Fibroblast of skin of right biceps (primary cell): ENCODE measurements at places on chromosomes 7 and 10.

GRCh38 chr7:151539088-151539671 lies 19.5 kb upstream of the RHEB start:
- DNase-seq: no peak

- DNase-seq: no peak
Measured at GRCh38 chr10:111127081-111127848, 50.4 kb downstream of the ADRA2A start.

DNA sequence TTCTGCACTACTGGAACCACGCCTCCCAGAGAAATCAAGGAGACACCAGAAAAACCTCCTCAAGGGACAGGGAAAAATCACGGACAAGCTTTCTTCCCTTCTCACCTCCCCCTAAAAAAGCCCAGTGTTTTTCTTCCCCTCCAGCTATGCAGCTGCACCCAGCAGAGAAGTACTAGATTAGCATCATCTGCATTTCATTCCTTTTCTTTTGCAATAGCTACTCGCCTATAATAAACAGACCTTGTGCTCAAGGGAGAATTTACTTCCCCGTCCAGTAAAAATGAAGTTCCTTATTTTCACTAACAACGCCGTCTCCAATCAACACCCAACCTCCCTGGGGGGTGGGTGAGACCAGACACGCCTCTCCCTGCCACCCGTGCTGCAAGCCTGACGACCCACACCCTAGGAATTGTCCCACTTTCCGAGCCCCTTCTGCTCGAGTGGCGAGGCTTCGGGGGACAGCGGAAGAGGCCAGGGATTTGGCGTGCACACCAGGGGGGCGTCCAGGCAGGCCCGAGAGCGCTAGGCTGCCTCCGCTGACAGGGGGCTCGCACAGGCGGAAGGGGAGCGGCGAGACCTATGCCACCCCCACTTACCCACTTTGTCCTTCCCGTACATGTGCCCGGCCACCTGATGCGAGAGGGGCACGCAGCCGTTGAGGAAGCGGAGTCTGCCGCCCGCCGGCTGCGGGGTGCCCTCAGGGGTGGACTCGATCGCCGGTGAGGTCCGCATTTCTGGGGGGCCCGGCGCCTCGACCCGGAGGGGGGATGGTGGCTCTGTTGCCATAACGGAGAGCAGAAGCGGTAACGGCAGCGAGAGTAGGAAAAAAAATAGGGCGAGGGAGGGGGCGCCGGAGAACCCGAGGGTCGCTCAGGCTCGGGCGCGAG lies 625 bp downstream of the IPMK start:
- peak; percentile 57 for DNase-seq

DNA sequence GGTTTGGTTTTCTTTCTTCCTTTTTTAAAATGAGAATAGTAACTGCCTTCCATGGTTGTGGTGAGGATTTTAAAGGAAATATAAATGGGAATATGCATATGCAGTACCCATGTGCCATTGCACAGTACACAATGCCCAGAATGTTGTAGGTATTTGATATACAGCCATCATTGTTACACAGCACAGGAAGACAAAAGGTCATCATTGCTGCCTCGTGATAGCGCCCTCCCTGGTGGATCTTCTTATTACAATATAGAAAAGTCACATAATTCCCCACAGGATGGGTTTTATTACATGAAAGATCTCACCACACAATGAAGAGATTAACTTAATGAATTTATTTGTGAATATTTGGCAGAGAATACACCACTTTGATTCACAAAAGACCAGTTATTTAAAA lies 76.5 kb downstream of the PPP1R17 start:
- DNase-seq: no peak

- no peak for DNase-seq
Measured at GRCh38 chr7:2124604-2125345, 108.0 kb downstream of the MAD1L1 start.

DNA sequence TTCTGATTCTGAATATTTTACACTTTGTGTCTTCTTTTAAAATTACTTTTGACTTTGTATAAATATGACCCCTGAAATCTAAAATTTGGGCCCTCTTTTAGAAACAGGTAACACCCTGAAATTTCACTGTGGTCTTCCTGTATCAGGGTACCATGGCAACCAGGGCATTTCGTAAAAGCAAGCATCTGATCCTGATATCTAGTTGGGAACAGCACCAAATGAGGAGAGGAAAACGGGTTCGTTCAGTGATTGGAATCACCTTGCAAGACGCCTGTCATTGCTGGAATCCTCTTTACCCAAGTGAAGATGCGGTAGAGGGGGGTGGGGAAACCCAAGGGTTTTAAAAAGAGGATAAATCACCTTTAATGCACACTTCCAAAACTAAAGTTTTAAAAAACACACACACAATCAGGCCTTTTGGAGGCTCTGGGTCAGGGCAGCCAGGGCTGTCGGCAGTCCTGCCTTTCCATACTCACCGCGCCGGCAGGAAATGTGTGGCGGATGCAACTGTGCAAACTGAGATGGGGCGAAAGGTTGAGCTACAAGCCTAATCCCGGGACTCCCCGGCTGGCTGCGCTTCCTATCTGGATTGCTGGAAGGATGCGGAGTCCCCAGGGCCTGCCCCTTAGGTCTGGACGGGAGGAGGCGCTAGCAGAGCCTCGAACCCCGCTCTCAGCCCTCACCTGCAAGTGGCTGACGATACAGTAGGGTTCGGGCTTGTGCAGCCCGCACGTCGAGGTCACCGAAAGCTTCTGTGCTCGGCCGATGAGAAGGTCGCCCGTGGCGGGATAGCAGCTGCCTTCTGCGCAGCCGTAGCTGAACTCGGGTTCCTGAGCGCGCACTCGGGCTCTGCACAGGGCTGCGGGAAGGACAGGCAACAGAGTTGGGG lies 1.8 kb downstream of the LAMB1 start:
- peak; percentile 66 for DNase-seq

DNA sequence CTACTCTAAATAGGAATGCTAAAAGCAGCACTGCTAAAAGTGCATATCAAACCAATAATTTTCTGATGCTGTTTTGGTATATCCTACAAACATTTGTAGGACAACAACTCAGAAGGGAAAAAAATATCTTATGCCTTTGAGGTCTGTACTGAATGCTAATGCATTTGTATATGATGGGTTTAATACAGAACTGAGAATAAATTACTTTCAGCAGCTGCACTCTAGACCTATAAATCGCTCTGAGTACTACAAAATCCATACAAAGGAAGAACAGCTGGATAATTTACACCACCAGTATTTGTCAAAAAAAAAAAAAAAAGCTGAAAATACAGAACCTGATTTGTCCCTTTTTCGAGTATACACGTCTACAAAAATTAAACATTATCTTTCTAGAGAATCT lies 344.0 kb downstream of the LRRTM3 start:
- DNase-seq: no peak

- DNase-seq: peak; percentile 16
Measured at GRCh38 chr10:30227481-30227880, 121.6 kb downstream of the MTPAP start.

DNA sequence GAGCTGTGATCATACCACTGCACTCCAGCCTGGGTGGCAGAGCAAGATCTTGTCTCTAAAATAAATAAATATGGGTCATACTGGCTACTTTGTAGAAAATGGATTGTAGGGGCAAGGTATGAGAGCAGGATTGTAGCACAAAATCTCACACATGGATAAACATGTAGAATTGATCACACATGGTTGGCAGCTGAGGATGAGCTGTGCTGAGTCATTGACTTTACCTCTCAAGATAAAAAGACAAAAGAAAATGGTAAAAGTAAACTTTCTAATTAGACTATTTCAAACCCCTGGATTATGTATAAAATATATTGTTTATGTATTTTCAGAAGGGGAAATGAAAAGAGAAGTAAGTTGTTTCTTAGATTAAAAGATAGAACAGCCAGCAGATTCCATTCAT lies 69.3 kb downstream of the APBB1IP start:
- DNase-seq: no peak

DNA sequence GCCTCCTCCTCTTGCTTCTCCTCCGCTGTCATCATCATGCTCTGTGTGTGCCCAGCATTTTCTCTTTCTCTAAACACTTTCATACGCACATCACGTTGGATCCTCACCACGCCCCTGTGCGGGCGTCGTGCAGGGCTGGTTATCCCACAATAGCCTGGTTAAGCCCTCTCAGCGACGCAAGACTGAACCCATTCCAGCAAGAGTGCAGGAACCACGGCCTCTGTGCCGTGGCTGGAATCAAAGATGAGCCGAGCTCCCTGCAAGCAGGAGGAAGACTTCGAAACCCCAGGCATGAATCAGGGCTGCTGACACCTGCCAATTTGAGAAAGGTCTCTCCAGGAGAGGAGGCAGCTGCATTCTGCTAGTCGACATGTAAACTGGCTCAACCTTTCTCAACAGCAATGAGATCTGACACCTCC lies 74.8 kb upstream of the FOXK1 start:
- no peak for DNase-seq

- DNase-seq: no peak
Measured at GRCh38 chr10:113252650-113253618, 299.9 kb upstream of the HABP2 start.

GRCh38 chr7:100089458-100090196 lies 858 bp downstream of the COPS6 start:
- peak; percentile 51 for DNase-seq

- no peak for DNase-seq
Measured at GRCh38 chr7:3592401-3593134, 291.5 kb downstream of the SDK1 start.

- no peak for DNase-seq
Measured at GRCh38 chr10:85859859-85860258, 506.7 kb downstream of the GRID1 start.

- no peak for DNase-seq
Measured at GRCh38 chr7:124550036-124550435, 215.6 kb downstream of the GPR37 start.

GRCh38 chr10:49605216-49605938 lies 4.7 kb upstream of the SLC18A3 start:
- no peak for DNase-seq

- DNase-seq: no peak
Measured at GRCh38 chr10:119806334-119807130, 66.1 kb downstream of the MCMBP start.

GRCh38 chr10:79273604-79274003 lies 73.7 kb upstream of the PPIF start:
- no peak for DNase-seq

DNA sequence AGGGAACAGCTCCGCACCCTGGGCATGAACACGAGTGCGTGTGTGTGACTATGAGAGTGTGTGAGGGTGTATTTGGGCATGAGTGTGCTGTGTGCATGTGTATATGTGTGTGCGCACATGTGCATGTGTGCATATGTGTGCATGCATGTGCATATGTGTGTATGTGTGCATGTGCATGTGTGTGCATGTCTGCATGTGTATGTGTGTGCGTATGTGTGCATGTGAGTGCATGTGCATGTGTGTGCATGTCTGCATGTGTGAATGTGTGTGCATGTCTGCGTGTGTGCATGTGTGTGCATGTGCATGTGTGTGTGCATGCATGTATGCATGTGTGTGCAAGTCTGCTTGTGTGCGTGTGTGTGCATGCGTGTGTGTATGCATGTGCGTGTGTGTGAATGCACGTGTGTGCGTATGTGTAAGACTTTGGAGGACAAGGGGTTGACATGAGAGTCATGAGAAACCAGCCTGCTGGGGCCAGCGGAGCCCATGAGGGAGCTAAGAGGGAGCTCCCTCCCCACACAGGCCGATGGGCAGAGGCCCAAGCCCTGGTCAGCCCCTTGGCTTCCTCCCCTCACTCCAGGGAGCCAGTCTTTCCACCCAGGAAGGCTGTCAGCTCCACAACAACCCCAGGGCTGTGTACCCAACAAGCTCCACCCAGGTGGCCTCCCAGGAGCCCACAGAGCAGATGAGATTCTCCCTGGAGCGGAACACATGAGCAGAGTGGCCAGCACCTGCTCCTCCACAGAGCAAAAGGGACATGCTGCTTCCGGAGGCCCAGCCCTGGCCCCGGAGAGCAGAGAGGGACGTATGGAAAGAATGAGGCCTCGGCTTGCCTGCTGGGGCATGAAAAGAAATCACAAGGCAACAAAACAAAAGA lies 142.5 kb upstream of the PPP2R2D start:
- no peak for DNase-seq

DNA sequence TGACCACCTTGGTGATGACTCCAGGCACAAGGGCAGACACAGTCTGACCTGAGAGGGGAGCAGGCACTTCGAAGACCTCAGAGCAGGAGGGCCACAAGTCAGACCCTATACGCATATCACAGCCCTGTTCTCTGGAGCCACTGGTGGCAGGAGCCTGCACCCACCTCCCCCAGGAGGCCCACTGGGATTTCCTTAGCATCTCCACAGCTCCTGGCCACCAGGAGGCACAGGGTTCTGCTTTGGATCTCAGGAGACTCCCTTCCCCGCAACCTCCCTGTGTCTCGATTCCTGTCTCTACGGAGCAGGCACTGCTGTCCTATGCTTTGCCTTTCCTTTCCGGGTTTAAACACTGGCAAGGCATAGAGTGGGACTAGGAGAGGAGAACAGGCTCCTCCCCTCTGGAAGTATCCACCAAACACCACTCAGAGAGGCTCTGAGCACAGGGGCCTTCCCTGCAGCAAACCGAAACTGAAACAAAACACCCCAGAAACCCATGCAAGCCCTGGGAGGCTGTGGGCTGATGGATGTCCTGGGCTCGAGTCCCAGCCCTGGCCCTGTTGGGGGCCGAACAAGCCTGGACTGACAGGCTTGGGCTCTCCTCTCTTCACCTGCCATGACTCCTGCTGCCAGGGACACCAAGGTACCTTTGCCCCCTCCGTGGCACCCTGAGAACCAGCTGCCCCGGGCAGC lies 166.3 kb downstream of the NEURL1 start:
- peak; percentile 90 for DNase-seq
